ENCODE measurements at places on chromosomes 3 and 15.

GRCh38 chr3:64642327-64643151 lies 45.3 kb downstream of the ADAMTS9 start:
- DNase-seq: no peak

- no peak for DNase-seq
Measured at GRCh38 chr3:126347543-126348161, 9.6 kb downstream of the KLF15 start.

DNA sequence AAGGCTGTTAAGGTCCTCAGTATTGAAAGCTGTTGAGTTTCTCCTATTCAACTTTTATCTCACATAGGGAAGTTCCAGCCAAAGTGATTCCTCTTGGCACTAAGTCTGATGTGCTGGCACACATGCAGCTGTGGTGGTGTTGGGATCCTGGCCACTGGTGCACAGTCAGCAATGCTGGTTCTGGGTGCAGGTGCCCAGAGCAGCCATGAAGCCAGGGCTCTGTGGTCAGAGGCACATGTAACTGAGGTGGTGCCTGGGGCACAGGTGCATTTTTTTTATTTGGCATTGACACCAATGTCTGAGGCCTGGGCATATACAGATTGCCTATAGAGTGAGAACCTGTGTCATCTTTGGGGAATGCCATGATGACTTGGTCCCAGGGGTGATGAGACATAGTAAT lies 271.4 kb downstream of the POLQ start:
- no peak for DNase-seq

DNA sequence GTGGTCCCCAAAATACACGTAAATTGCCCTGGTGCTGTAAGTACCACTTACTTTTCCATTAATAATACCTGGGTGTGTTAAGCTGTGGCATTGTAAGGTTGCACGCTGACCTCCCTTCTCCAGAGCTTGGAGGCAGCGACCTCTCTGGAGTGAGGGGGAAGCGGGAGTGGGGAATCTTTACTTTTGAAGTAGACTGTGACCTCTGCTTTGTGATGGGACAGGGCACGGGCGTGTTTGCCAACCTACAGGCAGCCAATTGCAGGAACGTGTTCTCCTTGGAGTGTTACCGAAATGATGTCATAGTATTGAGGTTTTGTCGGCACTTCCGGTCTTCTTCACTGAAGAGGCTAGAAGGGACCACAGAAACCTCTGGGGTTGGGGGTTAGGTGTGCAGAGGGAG lies 227.3 kb upstream of the C2CD4B start:
- DNase-seq: no peak

GRCh38 chr3:60932643-60933042 lies 318.6 kb downstream of the FHIT start:
- no peak for DNase-seq

DNA sequence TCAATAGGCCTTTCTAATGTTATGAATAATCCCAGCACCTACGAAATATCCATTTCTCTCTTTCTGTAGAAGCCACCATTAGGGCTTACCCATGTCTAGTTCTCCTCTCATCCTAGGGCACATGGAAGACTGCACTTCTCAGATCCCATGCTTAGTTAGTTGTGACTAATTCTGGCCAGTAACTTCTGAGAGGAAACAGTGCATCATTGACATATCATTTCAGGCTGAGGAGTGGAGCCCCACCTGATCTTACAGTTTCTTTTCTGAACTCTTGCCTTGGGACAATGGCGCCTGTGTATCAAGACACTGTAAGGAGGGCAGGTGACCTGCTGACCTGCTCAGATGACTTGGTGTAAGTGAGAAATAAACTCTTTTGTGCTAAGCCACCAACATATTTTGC lies 39.4 kb upstream of the TBL1XR1 start:
- DNase-seq: no peak

- no peak for DNase-seq
Measured at GRCh38 chr15:55224892-55225291, 28.2 kb upstream of the RSL24D1 start.

DNA sequence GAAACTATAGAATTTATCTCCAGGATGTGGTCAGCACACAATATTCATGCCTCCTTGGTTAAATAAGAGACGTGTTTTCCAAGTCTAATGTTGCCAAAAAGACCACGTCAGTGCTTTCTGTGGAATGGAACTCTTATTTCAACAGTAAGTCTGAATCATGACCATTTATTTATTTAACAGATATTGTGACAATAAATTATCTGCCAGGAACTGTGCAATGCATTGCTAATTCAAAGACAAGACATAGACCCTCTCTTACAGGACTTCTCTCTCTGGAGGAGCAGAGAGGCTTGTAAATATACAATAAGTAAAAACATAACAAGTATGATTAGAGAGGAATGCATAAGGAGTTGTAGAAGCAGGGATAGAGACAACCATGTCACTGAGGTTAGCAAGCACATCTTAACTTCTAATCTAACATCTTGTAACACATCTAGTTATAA lies 227.5 kb downstream of the DTWD1 start:
- no peak for DNase-seq

DNA sequence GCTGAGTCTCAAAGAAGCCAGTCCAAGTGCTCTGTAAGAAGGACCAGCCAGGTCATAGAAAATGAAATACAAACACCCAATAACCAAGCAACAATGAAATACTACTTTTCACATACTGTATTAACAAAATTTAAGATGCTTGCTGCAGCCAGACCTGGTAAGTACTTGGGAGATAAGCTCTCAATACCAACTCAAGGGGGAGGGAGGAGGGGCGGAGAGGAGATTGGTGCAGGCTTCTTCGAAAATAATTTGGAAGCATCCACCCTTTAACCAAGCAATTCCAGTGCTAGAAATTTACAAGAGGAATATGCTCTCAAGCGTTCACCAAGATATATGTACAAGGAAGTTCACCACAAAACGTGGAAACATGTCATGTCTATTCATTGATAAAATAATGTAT lies 7.6 kb upstream of the LRRC2 start:
- no peak for DNase-seq

- DNase-seq: no peak
Measured at GRCh38 chr3:170211668-170212067, 10.6 kb upstream of the PRKCI start.

DNA sequence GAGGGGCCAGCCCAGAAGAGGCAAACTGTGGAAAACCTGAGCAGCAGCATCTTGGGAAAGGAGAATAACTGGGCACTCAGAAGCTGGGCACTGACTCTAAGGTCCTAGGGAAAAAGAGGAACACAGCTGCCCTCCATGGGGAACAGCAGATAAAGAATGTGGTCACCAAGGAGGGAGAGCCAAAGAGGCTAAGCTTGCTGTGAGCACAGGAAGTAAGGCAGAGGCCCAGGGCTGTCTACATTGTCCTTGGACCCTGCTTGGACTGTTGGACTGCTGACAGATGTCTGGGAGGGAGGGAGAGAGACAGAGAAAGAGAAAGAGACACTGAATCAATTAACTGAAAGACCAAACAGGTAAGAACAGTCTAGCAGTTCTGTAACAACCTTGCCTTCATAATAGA lies 4.5 kb upstream of the MNS1 start:
- DNase-seq: no peak

GRCh38 chr3:111824351-111824750 lies 34.7 kb upstream of the PHLDB2 start:
- DNase-seq: no peak

DNA sequence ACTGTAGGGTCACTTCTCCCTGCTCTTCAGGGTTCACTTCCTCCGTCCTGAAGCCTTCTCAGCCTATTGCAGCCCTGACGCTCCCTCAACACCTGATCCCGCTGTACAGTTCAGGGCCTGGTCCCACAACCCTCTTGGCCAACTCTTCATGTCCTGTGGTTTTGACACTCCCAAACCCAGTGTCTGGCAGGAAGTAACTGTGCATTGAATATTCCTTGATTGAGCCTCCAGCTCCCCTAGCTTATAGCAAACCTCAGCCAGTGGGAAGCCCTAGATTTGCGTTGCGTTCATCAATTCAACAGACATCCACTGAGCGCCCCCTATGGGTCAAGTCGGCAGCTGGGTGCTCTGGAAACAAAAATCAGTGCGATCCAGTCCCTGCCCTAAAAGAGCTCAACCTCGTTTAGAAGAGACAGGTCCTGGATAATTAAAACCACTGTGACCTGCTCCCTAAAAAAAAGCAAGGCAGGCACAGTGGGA lies 13.5 kb downstream of the UBAP1L start:
- peak; percentile 10 for DNase-seq

GRCh38 chr3:18732474-18732873 lies 307.3 kb upstream of the SATB1 start:
- DNase-seq: no peak

- DNase-seq: peak; percentile 50
Measured at GRCh38 chr3:30751610-30752299, 142.7 kb downstream of the GADL1 start.

DNA sequence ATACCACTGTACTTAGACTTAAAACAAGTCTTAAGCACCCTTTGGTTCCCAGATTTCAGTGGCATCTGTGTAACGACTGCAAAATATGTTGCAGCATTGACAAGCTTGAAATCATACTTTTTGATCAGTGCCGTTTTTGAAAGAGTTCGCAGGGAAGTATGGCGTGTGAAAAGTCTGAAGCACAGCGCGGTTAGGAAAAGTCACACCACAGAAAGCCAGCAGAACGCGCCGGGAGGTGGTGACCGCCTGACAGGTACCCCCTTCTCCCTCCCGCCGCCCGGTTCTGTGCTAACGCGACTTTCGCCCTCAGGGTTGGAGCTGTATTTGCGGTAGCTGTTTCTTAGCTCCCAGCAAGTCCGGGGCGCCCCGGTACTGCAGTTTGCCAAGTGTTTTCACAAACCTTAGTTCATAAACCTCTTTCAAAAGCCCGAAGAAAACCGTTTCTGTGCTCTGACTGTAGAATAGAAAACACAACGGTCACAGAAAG lies 481 bp upstream of the CRYBG3 start:
- DNase-seq: no peak

GRCh38 chr3:149547413-149547812 lies 72.9 kb downstream of the TM4SF4 start:
- no peak for DNase-seq

- no peak for DNase-seq
Measured at GRCh38 chr15:26981492-26981891, 10.5 kb downstream of the GABRG3 start.

- DNase-seq: no peak
Measured at GRCh38 chr15:81335631-81336030, 11.7 kb upstream of the STARD5 start.

DNA sequence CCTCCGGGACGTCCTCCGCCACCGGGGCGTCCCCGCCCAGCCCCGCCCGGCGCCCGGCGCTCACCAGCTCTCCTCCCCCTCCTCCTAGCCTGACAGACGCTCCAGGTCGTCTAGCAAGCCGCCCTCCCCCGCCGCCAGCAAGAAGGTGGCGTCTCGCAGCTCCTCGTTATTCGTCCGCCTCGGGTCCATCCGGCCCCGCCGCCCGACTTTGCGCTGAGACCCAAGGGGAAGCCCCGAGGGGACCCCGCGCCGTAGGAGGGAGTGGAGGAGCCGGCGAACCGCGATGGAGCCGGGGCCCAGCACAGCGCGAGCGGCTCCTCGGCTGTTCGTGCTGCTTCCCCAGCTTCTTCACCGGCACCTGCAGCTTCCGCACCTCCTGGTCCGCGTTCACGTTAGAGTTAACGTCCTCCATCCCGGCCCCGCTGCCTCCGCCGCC lies 26.3 kb upstream of the MTHFS start:
- peak; percentile 61 for DNase-seq

DNA sequence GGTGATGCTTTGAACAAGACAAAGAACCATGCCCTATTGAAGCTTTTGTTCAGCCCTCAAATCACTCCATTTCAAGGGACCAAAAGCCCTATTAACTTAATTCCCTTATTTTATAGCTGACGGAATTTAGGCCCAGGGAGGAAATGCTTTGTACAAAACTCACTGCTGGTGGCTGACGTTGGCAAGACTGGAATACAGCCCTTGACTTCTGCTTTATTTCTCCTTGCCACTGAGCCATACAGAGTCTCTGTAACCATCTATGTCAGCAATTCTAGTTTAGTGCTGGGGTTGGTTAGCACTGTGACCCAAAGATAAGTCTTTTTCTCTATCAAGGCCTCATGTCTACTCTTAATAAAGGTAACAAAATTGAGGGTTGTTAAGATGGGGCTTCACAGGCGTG lies 316.1 kb upstream of the TPRG1 start:
- DNase-seq: no peak

DNA sequence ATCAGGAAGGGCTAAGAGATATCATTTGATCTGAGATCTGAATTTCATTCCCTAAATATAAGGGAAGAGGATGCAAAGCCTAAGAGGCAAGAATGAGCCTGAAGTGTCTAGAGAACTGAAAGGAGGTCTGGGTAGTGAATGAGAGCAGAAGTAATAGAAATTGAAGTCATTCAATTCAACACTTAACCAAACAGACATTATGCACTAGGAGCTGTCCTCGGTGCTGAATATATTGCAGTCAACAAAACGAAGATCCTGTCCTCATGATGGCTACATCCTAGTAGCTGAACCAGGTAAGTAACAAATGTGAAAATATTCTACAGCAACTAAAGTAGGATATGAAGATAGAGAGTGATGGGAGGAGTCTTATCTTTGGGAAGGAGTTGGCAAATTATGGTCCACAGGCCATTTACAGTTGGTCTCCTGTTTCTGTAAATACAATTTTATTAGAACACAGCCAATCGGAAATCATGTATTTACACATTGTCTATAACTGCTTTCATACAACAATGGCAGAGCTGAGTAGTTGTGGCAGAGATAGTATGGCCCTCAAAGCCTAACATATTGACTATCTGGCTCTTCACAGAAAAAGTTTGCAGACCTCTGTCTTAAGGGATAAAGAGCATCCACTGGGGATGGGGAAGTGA lies 192.9 kb upstream of the CADPS start:
- no peak for DNase-seq

GRCh38 chr3:4350789-4351163 lies 47.6 kb downstream of the SETMAR start:
- peak; percentile 42 for DNase-seq

- no peak for DNase-seq
Measured at GRCh38 chr15:90325726-90326125, 26.4 kb upstream of the ZNF774 start.

- DNase-seq: no peak
Measured at GRCh38 chr3:71689291-71689690, 35.9 kb downstream of the EIF4E3 start.

- no peak for DNase-seq
Measured at GRCh38 chr3:194160158-194160557, 24.2 kb downstream of the HES1 start.

DNA sequence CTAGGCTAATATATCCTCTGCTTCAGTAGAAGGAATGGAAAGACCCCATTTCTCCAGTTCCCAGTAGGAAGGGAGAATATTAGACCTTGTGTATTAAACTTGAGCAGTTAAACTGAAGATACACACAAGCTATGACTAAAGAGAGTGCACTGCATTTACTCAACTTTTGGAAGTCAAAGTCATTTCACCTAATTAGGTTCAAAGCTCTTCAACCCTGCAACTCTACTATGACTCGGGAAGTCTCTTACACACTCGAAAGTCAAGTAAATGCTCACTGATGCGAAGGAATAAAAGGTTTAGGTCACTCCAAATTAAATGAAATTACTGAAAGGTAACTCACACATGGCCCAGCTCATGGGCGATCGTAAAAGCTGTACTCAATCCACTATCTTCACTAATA lies 33.8 kb downstream of the ADAMTS9 start:
- DNase-seq: no peak

All from naive thymus-derived CD8-positive, alpha-beta T cell (primary cell).